Fibroblast of lung (primary cell): ENCODE measurements at places on chromosomes 3 and 15. TPM values are rescaled to one million over a fixed set of nuclear protein-coding genes. Genes with fewer than 3 reads are reported as not detected.

SCN11A gene
- polyA plus RNA-seq = 0.01 and 0.05 TPM in 2 replicates

DNA sequence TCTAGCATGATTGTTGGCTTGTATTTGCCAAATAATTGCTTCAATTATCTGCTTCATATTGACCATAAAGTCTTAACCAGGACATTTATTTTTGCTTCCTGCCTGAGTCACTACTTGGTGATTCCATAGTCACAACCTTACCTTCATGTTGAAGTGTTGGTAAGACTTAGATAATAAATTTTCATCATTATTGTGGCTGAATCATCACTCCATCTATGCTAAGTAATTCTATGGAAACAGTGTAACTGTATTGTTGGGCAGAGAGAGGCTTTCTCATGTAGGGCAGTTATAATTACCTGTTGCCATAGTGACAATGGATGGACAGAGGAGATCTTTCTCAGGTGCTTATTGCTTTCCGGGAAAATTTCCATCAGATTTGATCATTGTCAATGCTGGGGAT is 330.7 kb upstream of the LRRC3B start:
- H3K4me1 ChIP-seq = no peaks in the 10 kb centered on the region
- H3K27me3 ChIP-seq = no peaks in the 10 kb centered on the region
- DNase-seq = no peak
- no peak overlapping the region for H3K4me3 ChIP-seq
- no peaks in the 10 kb centered on the region for H3K36me3 ChIP-seq

PRR20G gene
- polyA plus RNA-seq = not detected in 2 replicates

- no peak overlapping the region for H3K27ac ChIP-seq
- H3K27me3 ChIP-seq = no peaks in the 10 kb centered on the region
- no peak for DNase-seq
Measured at GRCh38 chr3:111824351-111824750, 34.7 kb upstream of the PHLDB2 start.

ALCAM gene
- 158 and 188 TPM in 2 replicates for polyA plus RNA-seq

DNA sequence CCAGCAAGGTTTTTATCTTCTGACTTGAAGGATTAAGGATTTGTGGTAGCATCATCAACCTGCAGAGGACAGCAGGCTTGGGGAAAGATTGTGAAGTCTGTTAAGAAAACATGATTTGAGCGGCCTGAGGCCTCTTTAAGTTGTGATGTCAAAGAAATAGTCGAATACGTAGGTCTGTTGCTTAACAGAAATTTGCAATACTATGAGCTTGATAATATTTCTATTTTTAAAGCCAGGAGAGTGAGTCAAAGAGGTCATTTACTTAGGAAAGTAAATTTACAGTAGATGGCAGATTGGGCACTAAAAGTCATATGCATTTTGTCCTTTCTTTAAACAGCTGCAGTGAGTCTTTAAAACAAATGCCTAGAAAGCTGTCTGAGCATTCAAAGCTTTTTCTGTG is 336.3 kb downstream of the DIPK2A start:
- no peak overlapping the region for H3K4me3 ChIP-seq
- no peaks in the 10 kb centered on the region for H3K36me3 ChIP-seq
- no peak for DNase-seq

DNA sequence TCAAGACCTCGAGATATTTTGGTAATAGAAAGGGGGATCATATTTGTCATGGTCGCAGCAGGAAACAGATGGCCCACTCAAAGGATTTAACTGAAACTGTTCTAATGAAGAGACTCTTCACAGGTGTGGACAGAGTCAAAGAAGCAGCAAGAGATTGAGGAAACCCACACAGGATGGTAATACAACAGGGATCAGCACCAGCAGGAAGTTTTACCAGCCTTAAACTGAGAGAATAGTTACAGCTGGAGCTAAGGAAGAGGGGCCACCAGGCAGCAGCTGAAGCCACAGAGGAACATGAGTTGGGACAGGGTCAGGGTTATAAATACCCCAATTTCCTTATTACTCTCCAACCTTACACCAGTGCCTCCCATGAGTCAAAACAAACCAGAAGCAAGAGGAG is 131.8 kb upstream of the UBE2E2 start:
- H3K4me1 ChIP-seq = no peaks in the 10 kb centered on the region
- no peak for DNase-seq
- no peaks in the 10 kb centered on the region for H3K36me3 ChIP-seq
- no peak overlapping the region for H3K4me3 ChIP-seq

- H3K4me3 ChIP-seq = peak overlapping the region; percentile 49
- DNase-seq = no peak
- no peaks in the 10 kb centered on the region for H3K27me3 ChIP-seq
Measured at GRCh38 chr3:111999484-112000324, 982 bp downstream of the TAGLN3 start.

RBM6 gene
- polyA plus RNA-seq = 36.3 and 40.1 TPM in 2 replicates

ZSCAN29 gene
- 6.2 and 6.5 TPM in 2 replicates for polyA plus RNA-seq

- H3K4me3 ChIP-seq = no peak overlapping the region
- H3K27me3 ChIP-seq = no peaks in the 10 kb centered on the region
- H3K27ac ChIP-seq = peak overlapping the region; percentile 58
- no peaks in the 10 kb centered on the region for H3K36me3 ChIP-seq
- H3K4me1 ChIP-seq = peaks cover 13% of the 10 kb centered on the region
- DNase-seq = peak; percentile 99
Measured at GRCh38 chr3:150469031-150469930, 61.2 kb downstream of the TSC22D2 start.
